ENCODE measurements at places on chromosomes 3 and 15. TPM values are rescaled to one million over a fixed set of nuclear protein-coding genes. Genes with fewer than 3 reads are reported as not detected.

The ZPLD1 gene
- total RNA-seq = 0.14 TPM

The FAM227B gene
- 2.0 TPM for total RNA-seq

The GOLGA6L9 gene
- 1.0 TPM for total RNA-seq

The PLA2G4F gene
- total RNA-seq = not detected

The COLQ gene
- 0.29 TPM for total RNA-seq

The HTR3E gene
- not detected for total RNA-seq

The FEZF2 gene
- not detected for total RNA-seq
